ENCODE measurements at places on chromosomes 13 and 19. TPM values are rescaled to one million over a fixed set of nuclear protein-coding genes. Genes with fewer than 3 reads are reported as not detected.

The ZIK1 gene
- polyA plus RNA-seq, result 2.4 TPM

DNA sequence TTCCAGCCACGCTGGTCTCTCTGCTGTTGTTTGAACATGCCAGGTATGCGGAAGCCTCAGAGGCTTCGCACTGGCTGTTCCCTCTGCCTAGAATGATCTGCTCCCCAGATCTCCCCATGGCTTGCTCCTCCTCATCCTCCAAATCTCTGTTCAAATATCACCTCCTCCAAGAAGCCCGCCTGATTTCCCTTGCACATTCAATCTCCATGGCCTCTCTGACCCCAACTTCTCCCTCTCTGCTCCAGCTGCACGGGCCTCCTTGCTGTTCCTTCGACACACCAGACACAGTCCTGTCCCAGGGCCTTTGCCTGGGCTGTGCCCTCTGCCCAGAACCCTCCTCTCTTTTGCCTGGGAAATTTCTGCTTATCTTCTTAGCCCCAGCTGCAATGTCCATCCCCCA is 52.5 kb upstream of the PTPRS start:
- H3K4me1 ChIP-seq, result peaks cover 5% of the 10 kb centered on the region
- H3K27ac ChIP-seq, result no peak overlapping the region
- no peak for DNase-seq
- H3K27me3 ChIP-seq, result peaks cover 15% of the 10 kb centered on the region
- H3K4me3 ChIP-seq, result no peak overlapping the region

DNA sequence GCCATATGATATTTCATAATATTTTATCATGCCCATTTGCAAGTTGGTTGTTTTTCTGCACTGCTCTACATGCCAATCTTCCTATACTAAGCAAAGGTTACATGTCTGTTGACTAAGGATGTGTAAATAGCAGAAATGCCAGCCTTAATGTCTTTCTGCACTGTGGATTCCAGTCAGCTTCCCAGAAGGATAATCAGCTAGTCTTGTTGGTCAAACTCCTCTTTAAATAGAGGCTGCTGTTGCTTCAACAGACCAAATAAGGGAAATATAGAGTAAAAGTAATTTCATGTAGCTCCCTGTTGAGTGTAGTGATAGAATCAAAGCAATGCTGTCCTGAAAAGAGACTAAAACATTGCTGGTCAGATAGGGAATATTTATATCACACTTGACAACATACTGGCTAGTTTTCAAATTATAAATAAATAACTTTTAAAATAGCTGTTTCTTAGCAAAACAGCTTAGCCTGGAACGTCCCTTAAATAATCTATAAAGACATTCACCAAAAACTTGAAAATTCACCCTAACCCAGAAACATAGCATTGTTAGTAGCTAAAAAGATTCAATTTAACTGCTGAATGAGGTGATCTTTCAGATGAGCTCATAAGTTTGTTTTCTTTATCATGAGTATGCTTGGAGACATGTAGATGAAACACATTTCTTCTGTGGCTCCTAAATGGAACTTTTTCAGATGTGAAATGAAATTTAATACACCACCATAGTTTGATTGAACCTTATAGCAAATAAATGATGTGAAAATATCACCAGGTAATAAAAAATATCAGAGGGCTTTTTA is 56.6 kb downstream of the FRY start:
- H3K36me3 ChIP-seq, result no peaks in the 10 kb centered on the region
- H3K27ac ChIP-seq, result no peak overlapping the region
- no peak for DNase-seq
- H3K4me1 ChIP-seq, result no peaks in the 10 kb centered on the region
- H3K27me3 ChIP-seq, result no peaks in the 10 kb centered on the region

DNA sequence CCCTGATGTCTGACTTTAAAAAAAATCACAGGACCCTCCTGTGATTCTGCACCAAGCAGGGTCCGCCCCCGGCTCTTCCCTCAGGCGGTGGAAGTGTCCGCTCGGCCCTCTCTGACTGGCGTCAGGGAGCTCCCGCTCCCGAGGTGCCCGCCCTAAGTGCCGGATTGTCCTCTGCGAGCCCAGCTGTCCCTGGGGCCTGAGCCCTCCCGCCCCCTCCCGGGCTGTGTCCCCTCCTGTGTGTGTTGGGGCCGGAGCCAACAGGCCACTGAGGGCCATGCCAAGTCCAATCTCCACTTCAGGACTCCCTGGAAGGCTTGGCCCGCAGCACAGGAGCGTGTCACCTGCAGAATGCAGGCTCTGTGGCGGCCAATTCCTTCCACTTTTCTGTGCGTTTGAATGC is 25.4 kb downstream of the MAP2K2 start:
- no peaks in the 10 kb centered on the region for H3K27me3 ChIP-seq
- H3K4me3 ChIP-seq, result no peak overlapping the region
- DNase-seq, result no peak
- H3K4me1 ChIP-seq, result no peaks in the 10 kb centered on the region
- H3K27ac ChIP-seq, result no peak overlapping the region

- no peaks in the 10 kb centered on the region for H3K4me1 ChIP-seq
- no peak overlapping the region for H3K4me3 ChIP-seq
- DNase-seq, result no peak
- no peaks in the 10 kb centered on the region for H3K36me3 ChIP-seq
- H3K27me3 ChIP-seq, result no peaks in the 10 kb centered on the region
- peak overlapping the region; percentile 81 for H3K27ac ChIP-seq
These were observed 25.2 kb downstream of the RXFP2 start for GRCh38 chr13:31764556-31764955.
